ENCODE measurements at places on chromosomes 3 and 15. TPM values are rescaled to one million over a fixed set of nuclear protein-coding genes. Genes with fewer than 3 reads are reported as not detected.

Gene VEPH1
- polyA plus RNA-seq = 53.5 TPM

DNA sequence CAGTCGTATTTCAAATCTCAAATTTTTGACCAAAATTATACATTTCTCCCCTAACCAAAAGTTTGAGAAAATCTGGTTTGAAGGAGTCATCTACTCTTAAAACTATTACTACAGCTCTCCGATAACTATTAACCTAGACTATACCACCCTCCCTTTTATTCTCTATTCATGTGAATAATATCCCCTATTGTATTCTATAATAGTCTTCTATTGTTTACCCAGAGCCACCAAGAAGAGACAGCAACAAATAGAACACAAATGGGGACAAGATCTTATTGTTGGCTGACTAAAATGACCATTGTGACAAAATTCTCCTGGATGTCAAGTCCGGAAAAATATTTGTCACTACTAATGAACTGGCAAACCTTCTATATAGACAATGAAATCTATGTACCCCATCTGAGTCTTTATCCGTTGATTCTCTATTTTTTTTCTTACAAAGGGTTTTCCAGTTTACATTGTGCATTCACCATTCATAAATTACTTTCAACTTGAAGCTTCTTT lies 618.0 kb downstream of the CADM2 start:
- no peaks in the 10 kb centered on the region for H3K36me3 ChIP-seq
- no peak overlapping the region for H3K27ac ChIP-seq
- no peak overlapping the region for H3K4me3 ChIP-seq
- DNase-seq = no peak
- H3K4me1 ChIP-seq = no peaks in the 10 kb centered on the region

DNA sequence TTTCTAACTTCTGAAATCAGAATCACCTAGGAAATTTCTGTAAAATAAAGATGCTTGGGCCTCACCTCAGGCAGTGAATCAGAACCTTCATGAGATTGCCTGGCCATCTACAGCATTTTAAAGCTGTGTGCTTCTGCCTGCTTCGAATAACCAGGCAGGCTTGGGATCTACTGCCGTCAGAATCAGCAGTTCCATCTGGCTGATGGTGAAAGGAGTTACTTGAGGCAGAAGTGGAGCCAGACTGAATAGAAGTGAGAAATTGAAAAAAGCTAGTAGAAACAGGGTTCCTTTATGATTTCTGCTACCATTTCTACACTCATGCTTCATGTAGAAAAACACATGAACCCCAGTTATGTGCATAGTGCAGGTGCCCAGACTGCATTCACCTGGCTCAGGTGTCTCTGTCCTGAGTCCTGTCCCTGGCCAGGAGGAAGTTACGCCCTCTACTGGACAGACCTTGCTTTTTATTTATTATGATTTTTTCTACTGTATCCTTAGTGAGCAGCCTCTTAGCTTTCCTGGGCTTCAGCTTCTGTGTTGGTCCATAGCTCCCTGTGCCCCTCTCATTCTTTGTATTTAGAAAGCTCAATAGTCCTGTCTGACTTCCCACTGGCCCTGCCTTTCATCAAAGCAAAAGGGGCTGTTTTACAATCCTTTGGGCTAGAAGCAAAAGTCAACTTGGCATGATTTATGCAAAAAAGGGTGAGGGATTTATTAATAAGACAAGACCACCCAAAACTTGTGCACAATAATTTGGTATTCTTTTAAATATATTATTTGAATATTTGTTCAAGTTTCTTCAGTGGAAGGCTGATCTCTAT lies 200.8 kb upstream of the GOLGA6L4 start:
- H3K4me1 ChIP-seq = no peaks in the 10 kb centered on the region
- H3K27me3 ChIP-seq = no peaks in the 10 kb centered on the region
- H3K4me3 ChIP-seq = no peak overlapping the region
- no peak overlapping the region for H3K27ac ChIP-seq
- no peaks in the 10 kb centered on the region for H3K36me3 ChIP-seq

DNA sequence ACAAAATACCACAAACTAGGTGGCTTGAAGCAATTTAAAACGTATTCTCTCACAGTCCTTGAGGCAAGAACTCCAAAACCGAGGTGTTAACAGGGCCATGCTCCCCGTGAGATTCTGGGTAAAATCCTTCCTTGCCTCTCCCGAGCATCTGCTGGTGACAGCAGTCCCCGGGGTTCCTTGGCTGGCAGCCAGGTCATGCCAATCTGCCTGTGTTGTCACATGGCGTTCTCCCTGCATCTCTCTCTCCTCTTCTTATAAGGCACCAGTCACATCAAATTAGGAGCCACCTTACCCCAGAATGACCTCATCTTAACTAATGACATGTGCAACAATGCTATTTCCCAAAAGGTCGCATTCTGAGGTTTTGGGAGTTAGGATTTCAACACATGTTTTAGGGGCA lies 26.3 kb upstream of the LRRN1 start:
- H3K4me3 ChIP-seq = no peak overlapping the region
- DNase-seq = no peak
- H3K27ac ChIP-seq = no peak overlapping the region
- no peaks in the 10 kb centered on the region for H3K27me3 ChIP-seq

GRCh38 chr3:114756506-114757279 lies 390.4 kb downstream of the ZBTB20 start:
- no peak overlapping the region for H3K4me3 ChIP-seq
- no peaks in the 10 kb centered on the region for H3K27me3 ChIP-seq
- no peaks in the 10 kb centered on the region for H3K36me3 ChIP-seq
- H3K4me1 ChIP-seq = peaks cover 9% of the 10 kb centered on the region

GRCh38 chr15:69421498-69421897 lies 7.3 kb downstream of the KIF23 start:
- no peaks in the 10 kb centered on the region for H3K36me3 ChIP-seq
- H3K27ac ChIP-seq = no peak overlapping the region
- H3K4me3 ChIP-seq = no peak overlapping the region
- no peak for DNase-seq

Gene SCN5A
- 0.06 TPM for polyA plus RNA-seq

- no peaks in the 10 kb centered on the region for H3K36me3 ChIP-seq
- H3K27ac ChIP-seq = no peak overlapping the region
- no peak for DNase-seq
- no peaks in the 10 kb centered on the region for H3K4me1 ChIP-seq
- no peak overlapping the region for H3K4me3 ChIP-seq
These were observed 101.5 kb upstream of the PPP2R3A start for GRCh38 chr3:135864060-135864459.

Gene GASK1A
- 1.9 TPM for polyA plus RNA-seq

DNA sequence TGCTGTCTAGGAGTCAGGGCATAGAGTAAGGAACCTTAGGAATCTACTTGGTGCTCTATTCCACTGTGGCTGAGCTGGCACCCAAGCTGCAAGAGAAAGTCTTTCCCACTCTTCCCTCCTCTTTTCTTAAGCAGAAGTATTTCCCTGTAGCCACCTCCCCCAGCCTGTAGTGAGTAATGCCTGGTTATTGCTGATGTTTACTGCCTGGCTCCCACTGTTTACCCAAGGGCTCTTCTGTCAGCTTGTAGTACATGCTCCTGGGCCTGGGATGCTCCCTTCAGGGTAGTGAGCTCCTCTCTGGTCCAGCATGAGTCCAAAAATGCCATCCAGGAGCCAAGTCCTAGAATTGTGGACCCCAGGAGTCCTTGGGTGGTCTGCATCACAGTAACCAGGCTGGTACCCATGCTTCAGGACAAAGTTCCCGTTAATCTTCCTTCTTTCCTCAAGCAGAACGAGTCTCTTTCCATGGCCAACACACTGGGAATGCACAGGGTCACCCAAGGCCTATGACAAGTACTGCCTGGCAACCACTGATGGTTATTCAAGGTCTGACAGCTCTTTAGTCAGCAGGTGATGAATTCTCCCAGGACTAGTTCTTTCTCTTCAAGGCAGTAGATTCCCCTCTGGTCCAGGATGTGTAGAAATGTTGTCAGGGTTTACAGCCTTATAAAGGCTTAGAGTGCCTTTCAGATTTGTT lies 17.6 kb downstream of the GALK2 start:
- no peak for DNase-seq
- no peaks in the 10 kb centered on the region for H3K36me3 ChIP-seq
- no peak overlapping the region for H3K27ac ChIP-seq

Gene GP5
- polyA plus RNA-seq = 0.25 TPM

Gene GOLGA8Q
- polyA plus RNA-seq = 0.55 TPM

DNA sequence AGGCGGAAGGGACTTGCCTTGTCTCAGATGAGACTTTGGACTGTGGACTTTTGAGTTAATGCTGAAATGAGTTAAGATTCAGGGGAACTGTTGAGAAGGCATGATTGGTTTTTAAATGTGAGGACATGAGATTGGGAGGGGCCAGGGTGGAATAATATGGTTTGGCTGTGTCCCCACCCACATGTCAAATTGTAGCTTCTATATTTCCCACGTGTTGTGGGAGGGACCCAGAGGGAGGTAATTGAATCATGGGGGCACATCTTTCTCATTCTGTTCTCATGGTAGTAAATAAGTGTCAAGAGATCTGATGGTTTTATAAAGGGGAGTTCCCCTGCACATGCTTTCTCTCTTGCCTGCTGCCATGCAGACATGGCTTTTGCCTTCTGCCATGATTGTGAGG lies 89.2 kb downstream of the CGGBP1 start:
- no peak overlapping the region for H3K4me3 ChIP-seq
- H3K4me1 ChIP-seq = no peaks in the 10 kb centered on the region
- H3K36me3 ChIP-seq = no peaks in the 10 kb centered on the region
- no peaks in the 10 kb centered on the region for H3K27me3 ChIP-seq
- no peak for DNase-seq

GRCh38 chr15:47812470-47812999 lies 95.2 kb downstream of the SEMA6D start:
- DNase-seq = no peak
- H3K4me1 ChIP-seq = no peaks in the 10 kb centered on the region
- no peaks in the 10 kb centered on the region for H3K27me3 ChIP-seq
- H3K4me3 ChIP-seq = no peak overlapping the region
- no peak overlapping the region for H3K27ac ChIP-seq

GRCh38 chr15:74799856-74800558 lies 12.6 kb upstream of the LMAN1L start:
- H3K4me3 ChIP-seq = no peak overlapping the region
- H3K27ac ChIP-seq = no peak overlapping the region
- H3K4me1 ChIP-seq = no peaks in the 10 kb centered on the region

DNA sequence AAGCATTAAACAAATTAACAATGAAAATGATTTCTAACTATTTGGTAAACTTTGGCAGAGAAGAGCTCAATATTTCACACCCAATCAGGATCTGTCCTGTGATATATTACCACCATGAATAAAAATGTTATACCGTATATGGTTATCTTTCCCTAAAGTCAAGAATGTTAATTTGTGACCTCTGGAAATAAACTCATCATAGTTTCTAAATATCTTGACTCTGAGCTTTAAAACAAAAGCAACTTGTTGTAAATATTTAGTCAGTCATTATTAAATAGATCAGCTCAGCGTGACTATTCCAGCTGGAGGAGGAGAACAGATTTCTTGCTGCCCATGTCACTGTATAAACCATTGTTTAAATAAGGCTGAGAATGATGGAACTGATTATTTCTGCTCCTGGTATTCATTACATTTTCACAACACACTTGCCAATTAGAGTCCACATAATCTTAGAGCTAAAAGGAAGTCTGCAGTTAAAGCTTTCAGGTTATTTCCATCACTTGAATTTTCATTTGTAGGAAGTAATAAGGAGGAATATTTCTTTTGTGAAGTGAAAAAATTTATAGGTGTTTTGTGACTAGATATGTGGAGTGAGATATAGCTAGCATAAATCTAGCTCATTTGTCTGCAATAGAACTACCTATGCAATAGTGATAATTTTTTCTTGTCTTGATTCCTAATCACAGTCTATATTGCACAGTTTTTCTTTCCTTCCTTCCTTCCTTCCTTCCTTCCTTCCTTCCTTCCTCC lies 106.5 kb upstream of the P2RY1 start:
- no peaks in the 10 kb centered on the region for H3K27me3 ChIP-seq
- no peaks in the 10 kb centered on the region for H3K4me1 ChIP-seq
- no peak overlapping the region for H3K27ac ChIP-seq

- peak within 1 kb of the TSS; percentile 99 for H3K4me3 ChIP-seq
- H3K27ac ChIP-seq = peak within 1 kb of the TSS; percentile 94
- peaks cover 35% of the 10 kb centered on the region for H3K4me1 ChIP-seq
- peak; percentile 97 for DNase-seq
These were observed at the start of gene DPP8 for GRCh38 chr15:65516997-65517865. Gene DPP8 (minus strand): TSS chr15:65517689. CDS start chr15:65512553, 5,136 bp downstream.

- no peak overlapping the region for H3K4me3 ChIP-seq
- H3K4me1 ChIP-seq = peaks cover 9% of the 10 kb centered on the region
- no peak overlapping the region for H3K27ac ChIP-seq
- no peaks in the 10 kb centered on the region for H3K27me3 ChIP-seq
- DNase-seq = no peak
- no peaks in the 10 kb centered on the region for H3K36me3 ChIP-seq
These were observed 15.2 kb downstream of the CA12 start for GRCh38 chr15:63366451-63366850.

Gene CELF6
- polyA plus RNA-seq = 3.4 TPM

Gene KBTBD13
- polyA plus RNA-seq = 0.04 TPM

DNA sequence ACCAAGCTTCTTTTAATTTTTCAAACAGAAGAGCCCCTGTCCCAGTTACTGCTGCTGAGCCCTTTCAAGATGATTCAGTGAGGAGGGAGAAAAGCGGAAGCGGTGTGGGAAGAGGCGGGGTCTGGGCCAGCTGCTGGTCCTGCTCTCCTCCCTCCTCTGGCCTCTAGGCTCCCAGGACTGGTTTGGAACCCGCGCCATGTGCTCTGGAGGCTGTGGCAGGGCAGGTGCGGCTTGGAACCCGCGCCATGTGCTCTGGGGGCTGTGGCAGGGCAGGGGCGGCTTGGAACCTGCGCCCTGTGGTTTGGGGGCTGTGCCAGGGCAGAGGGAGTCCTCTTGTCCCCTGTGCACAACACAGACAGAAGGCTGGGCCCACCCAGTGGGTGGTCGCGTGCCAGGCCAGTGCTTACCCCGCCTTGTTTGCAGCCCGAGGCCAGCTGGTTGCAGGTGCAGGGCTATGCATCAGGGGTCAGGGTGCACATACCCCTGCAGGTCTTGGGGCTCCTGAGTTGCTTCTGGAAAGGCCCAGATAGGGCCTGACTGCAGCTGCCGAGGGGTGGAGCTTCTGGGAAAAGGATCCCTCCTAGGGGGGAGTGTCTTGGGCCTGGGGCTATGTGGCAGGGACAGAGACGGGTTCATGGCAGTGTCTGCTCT lies 12.2 kb downstream of the ALG1L2 start:
- no peak for DNase-seq
- no peak overlapping the region for H3K4me3 ChIP-seq
- no peaks in the 10 kb centered on the region for H3K27me3 ChIP-seq

DNA sequence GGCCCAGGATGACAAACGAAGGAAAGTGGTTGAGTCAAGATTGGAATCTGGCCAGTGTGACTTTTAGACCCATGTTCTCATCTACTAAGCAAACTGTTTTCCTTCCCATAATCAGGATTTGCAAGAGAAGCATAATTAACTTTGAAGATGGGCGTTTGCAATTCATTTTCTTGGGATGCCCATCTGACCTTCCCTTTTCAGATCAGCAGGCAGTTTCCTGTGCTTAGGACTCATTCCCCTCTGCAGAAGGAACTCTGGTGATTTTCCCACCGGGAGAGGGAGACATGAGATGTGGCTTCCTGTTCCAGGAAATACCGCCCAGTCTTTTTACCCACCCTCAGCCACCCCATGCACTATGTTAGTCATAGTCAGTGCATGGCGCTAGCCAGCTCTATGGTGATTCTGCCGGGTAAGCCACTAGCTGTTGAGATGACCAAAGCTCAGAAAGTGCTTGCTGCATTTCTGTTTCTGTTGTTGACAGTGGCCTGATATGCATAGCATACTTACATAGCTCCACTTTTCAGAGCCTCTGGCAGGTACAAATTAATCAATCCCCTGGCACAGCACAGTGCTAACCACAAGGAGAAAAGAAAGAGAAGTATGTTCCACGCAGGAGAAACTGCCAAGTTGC lies 129.4 kb downstream of the VGLL4 start:
- peak overlapping the region; percentile 17 for H3K27ac ChIP-seq
- no peaks in the 10 kb centered on the region for H3K36me3 ChIP-seq
- DNase-seq = peak; percentile 47
- H3K4me1 ChIP-seq = peaks cover 17% of the 10 kb centered on the region

Data from lung (tissue), 17 donors.